ENCODE measurements at places on chromosomes 13 and 19. TPM values are rescaled to one million over a fixed set of nuclear protein-coding genes. Genes with fewer than 3 reads are reported as not detected.
A peak's percentile ranks its signal among the peaks of the same experiment; 100 is the strongest.

GRCh38 chr13:73635166-73635787 is 498.9 kb downstream of the KLF12 start:
- DNase-seq: no peak

- peak; percentile 19 for DNase-seq
Observed at GRCh38 chr19:21586311-21587116, 81.1 kb downstream of the ZNF429 start.

DNA sequence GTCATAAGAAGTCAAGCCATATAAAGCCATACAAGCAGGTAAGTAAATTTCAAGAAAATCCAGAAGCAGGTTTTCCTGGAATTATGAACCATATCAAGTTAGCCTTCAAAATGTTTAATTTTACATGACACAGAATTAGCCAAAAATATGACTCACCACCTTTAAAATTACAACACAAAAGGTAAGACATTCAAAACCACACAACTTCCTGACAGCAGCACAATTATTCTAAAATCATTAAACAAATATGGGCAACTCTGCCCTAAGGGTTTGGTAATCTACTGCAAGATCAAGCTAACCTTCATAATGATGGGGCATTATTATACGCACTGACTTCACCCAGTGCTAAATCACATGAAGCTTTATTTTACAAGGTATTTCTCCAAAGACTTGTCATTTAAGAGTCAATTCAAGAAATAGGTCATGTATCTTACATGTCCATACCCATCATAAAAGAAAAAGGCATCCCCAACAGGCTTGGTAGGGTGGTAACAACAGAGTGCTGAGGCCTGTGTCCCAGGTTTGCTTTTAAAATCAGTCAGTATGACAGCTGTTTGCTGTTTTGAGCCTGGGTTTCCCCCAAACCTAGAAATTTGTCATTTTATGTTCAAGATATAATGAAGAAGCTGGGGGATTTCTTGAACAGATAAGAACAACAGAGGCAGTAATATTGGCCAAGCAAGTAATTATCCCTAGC is 15.2 kb downstream of the RCBTB1 start:
- DNase-seq: no peak

GRCh38 chr19:883661-884211 is 9.3 kb downstream of the MED16 start:
- DNase-seq: no peak

HIPK4 gene
- 0.13 TPM for total RNA-seq

DNA sequence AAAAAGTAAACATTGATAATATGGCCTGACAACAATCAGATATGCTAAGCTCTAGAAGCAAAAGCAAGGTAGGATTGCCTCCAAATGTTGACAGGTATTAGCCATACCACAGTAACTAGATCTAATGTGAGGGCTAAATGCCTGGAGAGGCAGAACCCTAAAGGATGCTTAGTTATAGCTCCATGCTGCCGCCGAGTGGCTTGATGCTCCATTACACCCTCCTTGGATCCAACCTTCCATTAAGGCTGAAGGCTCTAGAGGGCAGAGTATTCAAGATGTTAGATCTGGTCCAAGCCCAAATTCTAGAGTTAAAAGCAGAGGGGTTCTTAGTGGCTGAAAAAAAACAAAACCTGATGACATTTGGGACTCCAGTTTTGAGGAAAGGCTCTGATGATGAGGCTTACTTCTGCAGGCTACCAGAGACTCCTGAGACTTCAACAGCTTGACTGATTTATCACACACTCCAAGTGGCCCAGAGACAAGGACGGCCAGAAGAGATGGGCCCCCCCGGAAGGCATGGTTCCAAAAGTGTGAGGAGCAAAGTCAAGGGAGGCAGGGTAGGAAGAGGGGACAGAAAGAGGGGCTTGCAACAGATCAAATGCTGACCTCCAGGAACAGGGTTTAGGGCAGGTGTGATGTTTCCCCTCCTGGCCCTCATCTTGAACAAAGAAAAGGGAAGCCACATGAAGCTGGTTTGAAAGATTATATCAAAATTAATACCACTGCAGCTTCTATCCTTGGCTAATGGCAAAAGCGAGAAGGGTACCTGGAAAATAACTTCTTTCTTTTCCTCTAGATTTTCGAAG is 21.9 kb upstream of the CPB2 start:
- peak; percentile 60 for DNase-seq

RDH8 gene
- not detected for total RNA-seq

- no peak for DNase-seq
Observed at GRCh38 chr13:20684546-20684945, 19.0 kb upstream of the IL17D start.

DLEU7 gene
- 0.27 TPM for total RNA-seq

GRCh38 chr19:43688059-43688701 is 18.2 kb upstream of the PLAUR start:
- no peak for DNase-seq

DNA sequence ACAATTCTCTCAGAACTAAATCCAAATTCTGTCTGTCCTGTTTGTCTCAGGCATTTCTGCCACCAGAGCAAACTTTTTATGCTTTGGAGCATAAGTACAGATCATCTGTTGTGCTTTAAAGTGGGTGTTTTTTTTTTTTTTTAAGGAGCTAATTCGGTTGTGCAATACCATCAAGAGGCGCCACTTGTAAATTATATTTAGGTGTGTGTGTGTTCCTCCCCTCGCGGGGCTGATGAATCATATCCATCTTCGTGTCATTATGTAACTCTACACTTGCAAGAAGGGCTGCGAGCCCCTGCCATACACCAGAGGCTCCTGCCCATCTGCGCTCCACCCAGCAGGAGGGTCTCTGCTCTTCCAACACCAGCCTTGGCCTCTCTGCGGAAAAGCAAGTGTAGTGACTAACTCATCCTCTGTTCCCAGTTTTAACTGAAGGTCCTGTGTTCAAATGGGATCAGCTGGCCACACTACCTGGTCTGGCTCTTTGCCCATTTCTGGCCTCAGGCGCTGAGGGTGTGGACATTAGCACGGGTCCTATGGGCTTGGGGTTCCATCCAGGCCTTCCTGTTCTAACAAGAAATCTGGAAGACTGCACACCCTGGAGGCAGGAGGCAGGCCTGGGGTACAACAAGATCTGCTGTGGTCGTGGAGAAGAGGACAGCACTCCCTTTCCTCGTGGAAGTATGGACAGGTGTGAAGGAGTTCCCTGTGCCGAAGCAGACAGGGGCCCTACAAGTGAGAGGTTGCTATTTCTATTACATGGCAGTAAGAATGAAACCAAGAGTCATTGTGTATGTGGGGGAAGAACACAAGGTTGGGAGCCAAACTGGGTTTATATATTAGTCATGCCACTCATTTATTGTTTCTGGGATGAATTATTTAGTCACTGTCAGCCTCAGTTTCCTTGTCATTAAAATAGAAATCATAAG is 96.1 kb upstream of the MBNL2 start:
- peak; percentile 38 for DNase-seq

GRCh38 chr13:35780613-35781012 is 304.1 kb upstream of the MAB21L1 start:
- DNase-seq: no peak

NLRP5 gene
- total RNA-seq: not detected

- DNase-seq: no peak
Observed at GRCh38 chr13:73772449-73773167, 361.6 kb downstream of the KLF12 start.

DNA sequence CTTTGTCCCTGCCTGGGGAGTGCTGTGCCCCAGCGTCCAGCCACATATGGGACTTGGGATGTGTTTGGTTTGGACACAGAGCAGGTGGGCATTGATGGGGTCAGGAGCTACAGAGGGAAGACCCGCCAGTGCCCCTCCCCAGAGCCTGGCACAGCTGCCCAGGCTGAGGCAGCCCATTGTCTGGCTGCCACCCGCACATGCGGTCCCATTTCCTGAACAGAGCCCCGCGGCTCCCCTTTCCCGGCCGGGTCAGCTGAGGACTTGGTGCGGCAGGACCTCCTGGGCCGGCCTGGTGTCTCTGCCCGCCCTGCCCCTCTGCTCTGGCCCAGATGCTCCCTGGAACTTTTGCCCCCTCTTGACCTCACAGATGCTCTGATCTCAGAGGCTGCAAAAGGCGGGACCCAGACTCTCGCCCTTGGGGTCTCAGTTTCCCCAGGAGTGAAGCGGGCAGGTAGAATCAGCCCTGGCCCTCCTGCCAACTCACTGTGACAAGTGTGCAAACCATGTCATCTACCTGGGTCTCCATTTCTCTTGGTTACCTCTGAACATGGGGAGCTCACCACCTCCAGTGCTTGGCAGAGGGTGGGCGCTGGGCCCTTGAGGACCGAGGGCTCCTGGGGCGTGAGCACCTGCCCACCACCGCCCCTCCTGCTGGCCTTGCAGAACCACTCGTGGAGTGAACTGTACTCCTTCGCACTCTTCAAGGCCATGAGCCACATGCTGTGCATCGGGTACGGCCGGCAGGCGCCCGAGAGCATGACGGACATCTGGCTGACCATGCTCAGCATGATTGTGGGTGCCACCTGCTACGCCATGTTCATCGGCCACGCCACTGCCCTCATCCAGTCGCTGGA is 17.8 kb downstream of the HCN2 start:
- DNase-seq: no peak

GRCh38 chr13:28622286-28622685 is 36.6 kb upstream of the POMP start:
- no peak for DNase-seq

ZNF471 gene
- total RNA-seq: 7.6 TPM

C19orf38 gene
- 5.6 TPM for total RNA-seq

DNA sequence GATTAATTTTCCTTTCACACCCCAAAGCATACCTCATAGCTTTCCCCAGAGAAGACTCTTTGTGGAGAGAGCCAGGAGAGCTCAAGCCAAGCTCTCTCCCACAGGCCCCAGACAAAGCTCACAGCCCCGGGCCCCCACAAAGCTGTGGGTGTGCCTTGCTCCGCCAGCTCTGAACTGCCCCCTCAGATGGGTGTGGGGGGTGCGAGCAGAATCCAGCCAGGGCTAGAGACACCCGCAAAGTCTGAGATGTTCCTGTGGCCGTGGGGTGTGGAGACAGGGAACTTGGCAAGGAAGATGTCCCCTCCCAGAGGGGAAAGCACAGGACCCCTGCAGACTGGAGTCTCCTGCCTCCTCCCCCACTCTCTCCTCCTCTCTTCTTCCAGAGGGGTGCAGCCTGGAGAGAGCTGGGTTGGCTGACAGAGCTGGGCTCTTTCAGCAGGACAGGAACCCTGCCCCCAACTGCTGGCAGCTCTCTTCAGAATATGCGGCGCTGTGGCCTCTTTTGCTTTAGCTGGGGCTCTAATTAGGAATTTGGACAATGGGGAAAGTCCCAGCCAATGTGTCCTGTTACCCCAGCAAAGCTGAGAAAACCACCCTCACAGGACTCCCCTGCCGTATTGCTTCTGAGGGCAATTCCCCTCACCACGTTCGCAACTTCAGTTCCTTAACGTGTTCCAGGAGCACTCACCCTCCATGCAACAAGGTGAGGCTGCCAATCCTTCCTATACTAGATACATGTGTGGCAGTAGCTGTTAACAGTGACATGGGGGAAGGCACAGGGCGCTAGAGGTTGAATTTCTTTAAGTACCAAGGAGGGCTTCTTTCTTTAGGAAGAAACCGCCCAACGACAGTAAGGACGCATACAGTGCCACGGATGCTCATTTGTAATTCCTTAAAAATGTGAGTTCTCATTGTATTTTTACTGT is 170.0 kb downstream of the COL4A1 start:
- peak; percentile 38 for DNase-seq

- DNase-seq: no peak
Observed at GRCh38 chr19:35261356-35262100, 7.2 kb upstream of the USF2 start.

DNA sequence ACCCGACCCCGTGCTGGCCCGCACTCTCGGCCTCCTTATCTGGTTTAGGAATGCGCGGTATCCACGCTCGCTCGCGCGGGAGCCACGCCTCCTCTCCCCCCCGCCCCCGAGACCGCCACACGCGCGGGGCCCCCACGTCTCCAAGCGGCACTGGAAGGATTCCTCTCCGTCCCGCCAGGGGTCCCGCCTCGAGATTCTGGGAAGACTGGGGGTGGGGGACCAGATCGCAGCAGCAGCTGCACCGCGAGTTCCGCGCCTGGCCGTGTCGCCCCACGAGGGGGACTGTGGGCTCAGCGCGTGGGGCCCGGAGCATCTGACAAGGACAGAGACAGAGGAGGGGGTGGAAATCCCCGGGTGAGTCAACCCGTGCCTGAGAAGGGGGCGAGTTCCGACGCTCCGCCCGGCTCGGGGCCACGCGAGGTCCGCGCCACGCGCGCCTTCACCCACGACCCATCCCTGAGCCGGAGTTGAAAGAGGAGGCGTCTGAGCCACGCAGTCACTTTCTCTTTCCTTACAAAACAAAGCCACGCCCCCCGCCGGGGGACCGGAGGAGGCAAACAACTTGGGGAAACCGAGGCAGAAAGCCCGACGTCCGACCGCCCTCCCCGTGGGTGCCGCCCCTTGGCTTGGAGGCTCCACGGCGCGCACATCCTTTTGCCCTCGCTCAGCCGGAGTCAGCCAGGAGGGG is 814 bp downstream of the S1PR2 start:
- peak; percentile 86 for DNase-seq

DNA sequence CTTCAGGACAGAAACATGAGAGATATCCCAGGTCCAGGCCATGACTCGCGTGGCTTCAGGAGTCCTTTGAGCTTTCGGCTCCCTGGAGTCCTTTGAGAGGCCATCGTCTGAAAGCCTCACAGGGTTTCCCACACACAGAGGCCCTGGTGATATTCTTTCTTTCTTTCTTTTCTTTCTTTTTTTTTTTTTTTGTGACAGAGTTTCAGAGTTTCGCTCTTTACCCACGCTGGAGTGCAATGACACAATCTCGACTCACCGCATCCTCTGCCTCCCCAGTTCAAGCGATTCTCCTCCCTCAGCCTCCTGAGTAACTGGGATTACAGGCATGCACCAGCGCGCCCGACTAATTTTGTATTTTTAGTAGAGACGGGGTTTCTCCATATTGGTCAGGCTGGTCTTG is 5.5 kb downstream of the SIN3B start:
- DNase-seq: no peak

GRCh38 chr13:96481482-96481881 is 391.6 kb downstream of the HS6ST3 start:
- DNase-seq: peak; percentile 16

GRCh38 chr13:101654883-101655282 is 202.4 kb downstream of the ITGBL1 start:
- DNase-seq: no peak

NLRP7 gene
- total RNA-seq: not detected

CEACAM4 gene
- total RNA-seq: not detected

DNAAF3 gene
- total RNA-seq: 0.13 TPM

FGF9 gene
- total RNA-seq: 6.2 TPM

COX6B2 gene
- not detected for total RNA-seq

DNA sequence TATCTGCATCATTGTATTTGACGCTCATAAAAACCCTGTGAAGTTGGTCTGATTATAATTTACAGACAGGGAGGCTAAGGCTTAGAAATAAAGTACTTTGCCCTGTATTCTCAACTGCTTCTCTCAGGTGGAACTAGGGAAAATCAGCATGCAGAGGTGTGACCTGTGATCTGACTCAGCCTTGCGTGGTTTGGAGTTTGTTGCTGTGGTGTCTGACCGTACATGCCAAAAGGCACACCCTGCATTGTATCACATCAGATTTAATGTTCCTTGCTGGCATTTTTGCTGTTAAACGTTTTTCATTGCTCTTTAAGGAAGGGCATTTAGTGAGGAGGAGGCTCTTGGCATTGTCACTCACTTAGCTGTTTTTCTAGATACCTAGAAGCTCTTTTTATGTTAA is 58.8 kb upstream of the C1QTNF9B start:
- no peak for DNase-seq
